T-helper 2 cell treated with Interferon-gamma antibody and Interleukin-4, amounts not matched to agents 5 μg/mL and 100 μg/mL, for 36 hours (primary cell): ENCODE measurements at places on chromosomes 5 and 9.

DNA sequence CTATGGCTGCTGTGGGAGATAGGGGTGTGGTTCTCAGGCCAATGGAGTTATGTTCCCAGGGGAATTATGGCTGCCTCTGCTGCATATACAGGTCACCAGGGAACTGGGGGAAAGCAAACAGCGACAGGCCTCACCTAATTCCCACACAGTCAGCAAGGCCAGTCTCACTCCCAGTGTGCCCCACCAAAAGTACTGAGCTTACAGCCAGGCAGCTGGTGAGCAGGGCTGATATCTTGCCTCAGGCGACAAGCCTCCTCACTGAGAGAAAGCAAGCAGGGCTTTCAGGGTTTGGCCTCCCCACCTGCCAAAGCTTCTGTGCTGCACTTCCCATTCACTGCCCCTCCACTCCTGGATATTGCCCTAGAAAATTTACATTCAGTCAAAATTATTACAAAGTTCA lies 273.8 kb upstream of the TARS1 start:
- H3K27me3 ChIP-seq: no peaks in the 10 kb centered on the region
- no peak overlapping the region for H3K4me3 ChIP-seq
- H3K36me3 ChIP-seq: no peaks in the 10 kb centered on the region
- no peak for DNase-seq
- no peak overlapping the region for H3K27ac ChIP-seq
- H3K4me1 ChIP-seq: no peaks in the 10 kb centered on the region

DNA sequence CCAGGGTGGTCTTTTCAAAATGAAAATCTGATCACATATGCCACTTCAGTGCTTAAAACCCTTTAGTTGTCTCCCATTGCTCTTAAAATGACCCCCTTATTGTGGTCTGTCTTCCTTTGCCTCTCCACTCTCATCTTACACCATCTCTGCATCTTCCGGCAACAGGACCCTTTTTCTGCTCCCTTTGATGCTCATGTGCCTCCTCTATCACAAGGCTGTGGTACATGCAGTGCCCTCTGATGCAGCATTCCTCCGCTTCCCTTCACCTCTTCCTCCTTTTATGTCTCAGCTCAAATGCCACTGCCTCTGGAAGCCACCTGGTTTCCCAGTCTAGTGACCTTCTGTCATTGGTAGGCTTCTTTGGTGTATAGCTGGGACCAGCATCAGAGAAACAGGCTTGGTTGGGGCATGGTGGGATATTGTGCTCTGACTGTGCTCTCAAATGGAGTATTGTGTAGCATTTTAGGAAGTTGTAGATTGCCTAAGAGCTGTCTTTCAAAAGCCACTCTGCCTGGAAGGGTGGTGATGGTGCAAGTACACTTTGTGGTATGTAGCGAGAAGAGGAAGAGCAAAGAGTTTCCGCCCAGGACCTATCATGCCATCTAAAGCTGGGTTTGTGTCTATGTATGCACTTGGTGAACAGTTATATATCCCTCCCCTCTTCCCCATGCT lies 28.1 kb downstream of the ARHGAP26 start:
- peak overlapping the region; percentile 82 for H3K4me3 ChIP-seq
- H3K4me1 ChIP-seq: peaks cover 77% of the 10 kb centered on the region
- H3K27ac ChIP-seq: peak overlapping the region; percentile 88
- no peaks in the 10 kb centered on the region for H3K27me3 ChIP-seq
- peak; percentile 31 for DNase-seq

DNA sequence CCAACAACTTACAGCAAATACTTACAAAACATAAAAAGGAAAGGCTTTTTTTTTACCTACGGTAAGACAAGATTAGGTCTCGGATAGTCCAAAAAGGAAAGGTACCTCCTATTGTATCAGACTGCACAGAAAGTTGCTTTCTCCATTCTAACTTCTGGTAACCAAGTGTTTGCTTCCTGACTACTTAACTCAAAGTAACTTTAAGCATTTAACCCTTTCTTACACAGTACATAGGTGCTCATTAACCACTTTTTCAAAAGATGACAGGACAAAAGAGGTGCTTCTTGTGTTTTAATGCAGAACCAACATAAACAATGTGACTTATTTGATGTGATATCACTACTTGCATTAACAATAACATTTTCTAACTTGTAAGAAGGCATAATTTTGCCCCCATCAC lies 23.1 kb downstream of the PWWP2A start:
- peaks cover 37% of the 10 kb centered on the region for H3K36me3 ChIP-seq
- H3K4me1 ChIP-seq: peaks cover 26% of the 10 kb centered on the region
- H3K4me3 ChIP-seq: no peak overlapping the region
- H3K27ac ChIP-seq: no peak overlapping the region

DNA sequence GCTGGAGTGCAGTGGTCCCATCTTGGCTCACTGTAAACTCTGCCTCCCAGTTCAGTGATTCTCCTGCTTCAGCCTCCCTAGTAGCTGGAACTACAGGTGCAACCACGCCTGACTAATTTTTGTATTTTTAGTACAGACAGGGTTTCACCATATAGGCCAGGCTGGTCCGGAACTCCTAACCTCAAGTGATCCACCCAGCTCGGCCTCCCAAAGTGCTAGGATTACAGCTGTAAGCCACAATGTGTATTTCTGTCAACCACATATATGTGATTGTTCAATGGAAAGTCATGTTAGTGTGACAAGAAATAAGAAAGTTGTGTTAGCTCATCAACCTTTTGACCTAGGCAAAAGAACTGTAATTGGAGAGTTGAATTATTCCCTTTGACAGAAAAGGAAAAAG lies 677.1 kb upstream of the CHD1 start:
- peaks cover 4% of the 10 kb centered on the region for H3K4me1 ChIP-seq
- no peak for DNase-seq
- H3K27me3 ChIP-seq: no peaks in the 10 kb centered on the region
- no peaks in the 10 kb centered on the region for H3K36me3 ChIP-seq
- H3K4me3 ChIP-seq: no peak overlapping the region

DNA sequence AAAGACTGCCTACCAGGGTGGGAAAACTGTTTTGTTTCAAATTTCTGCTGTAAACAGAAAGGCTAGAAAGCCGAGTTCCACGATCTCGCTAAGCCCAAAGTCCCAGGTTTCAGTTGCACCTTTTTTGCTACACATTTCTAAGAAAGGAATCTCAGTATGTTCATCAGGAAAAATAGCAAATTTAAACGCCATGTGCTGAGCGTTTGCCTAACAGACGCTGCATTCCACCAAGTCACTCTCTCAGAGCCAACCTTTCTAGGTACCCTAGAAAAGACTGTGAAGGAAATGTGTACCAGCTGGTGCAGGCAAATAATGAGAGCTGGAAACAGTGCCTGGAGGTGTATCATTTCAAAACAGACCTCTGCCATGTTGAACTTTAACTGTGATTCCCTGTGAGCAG lies 71.8 kb downstream of the FRMD3 start:
- H3K27me3 ChIP-seq: peaks cover 20% of the 10 kb centered on the region
- no peaks in the 10 kb centered on the region for H3K36me3 ChIP-seq
- H3K4me3 ChIP-seq: no peak overlapping the region
- H3K27ac ChIP-seq: no peak overlapping the region

GRCh38 chr5:76590027-76590426 lies 33.2 kb downstream of the F2RL2 start:
- H3K4me1 ChIP-seq: peaks cover 2% of the 10 kb centered on the region
- H3K4me3 ChIP-seq: no peak overlapping the region
- DNase-seq: no peak
- H3K36me3 ChIP-seq: peaks cover 41% of the 10 kb centered on the region

DNA sequence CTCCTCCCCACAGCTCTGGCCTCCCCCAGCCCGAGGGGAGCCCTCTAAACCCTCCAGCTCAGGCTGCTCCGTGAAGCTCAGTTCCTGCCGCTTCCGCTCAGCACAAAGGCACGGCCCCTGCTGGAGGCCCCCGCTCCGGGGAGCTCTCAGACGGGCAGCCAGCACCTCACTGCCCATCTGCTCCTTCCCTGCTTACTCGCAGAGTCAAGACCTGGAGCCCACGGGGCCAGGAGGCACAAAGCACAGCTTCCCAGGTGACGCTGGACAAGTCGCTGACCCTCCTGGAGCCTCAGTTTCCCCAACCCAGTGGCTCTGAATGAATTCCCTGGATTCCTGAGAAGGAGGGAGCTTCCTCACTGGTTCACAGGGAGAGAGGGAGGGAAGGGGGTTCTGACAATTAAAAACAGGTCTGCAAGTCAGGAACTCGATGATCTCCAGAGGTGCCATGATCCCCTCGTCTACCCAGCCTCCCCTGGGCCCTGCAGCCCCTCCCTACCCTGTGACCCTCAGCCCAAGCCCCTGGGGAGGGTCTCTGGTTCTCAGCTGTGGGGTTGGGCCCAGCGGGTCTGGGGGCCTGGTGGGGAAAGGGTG lies 36.2 kb downstream of the VAV2 start:
- no peaks in the 10 kb centered on the region for H3K27me3 ChIP-seq
- peaks cover 3% of the 10 kb centered on the region for H3K4me1 ChIP-seq
- DNase-seq: no peak
- no peaks in the 10 kb centered on the region for H3K36me3 ChIP-seq
- no peak overlapping the region for H3K4me3 ChIP-seq

DNA sequence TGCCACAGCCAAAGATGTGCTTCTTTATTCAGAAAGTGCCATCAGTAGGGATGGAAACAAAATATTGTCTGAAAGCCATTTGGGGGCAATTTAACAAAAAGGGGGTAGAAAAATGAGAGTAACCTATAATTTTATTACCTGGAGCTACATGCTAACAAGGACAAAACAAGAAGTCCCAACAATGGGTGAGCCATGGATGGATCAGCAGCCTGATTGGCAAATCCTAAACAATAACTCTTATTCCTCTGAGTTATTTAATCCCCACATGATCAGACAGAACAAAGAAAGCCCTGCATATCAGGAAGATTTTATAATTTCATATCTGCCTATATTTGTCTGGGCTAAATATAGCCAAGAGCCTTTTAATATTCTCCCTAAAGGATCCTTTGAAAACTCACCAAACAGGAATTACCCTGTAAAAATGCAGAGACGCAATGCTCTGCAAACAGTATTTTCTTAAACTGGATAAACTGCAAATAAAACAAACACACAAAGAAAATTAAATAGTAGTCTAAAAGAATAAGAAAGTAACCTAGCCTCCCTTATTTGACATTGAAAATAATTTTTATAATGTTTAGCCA lies 483.4 kb downstream of the ZNF608 start:
- H3K4me1 ChIP-seq: no peaks in the 10 kb centered on the region
- H3K36me3 ChIP-seq: no peaks in the 10 kb centered on the region
- H3K27me3 ChIP-seq: no peaks in the 10 kb centered on the region
- H3K27ac ChIP-seq: no peak overlapping the region

DNA sequence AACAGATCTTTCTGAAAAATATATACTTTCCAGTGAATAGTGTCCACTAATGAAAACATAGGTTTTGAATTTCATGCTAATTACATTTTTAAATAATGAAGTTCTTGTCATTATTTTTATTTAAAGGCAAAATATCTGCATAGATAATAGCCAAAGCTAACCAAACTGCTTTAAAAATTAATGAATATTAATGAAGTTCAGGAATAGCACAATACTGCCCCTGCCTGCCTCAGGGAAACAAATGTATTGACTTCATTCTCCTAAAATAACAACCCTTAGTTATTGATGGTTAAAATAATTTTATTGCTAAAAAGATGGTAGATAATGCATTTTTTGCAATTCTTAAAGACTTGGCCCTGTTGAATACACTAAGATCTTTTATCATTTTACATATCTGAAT lies 103.6 kb upstream of the SSBP2 start:
- H3K27ac ChIP-seq: no peak overlapping the region
- peaks cover 41% of the 10 kb centered on the region for H3K4me1 ChIP-seq
- peaks cover 3% of the 10 kb centered on the region for H3K36me3 ChIP-seq
- DNase-seq: no peak

GRCh38 chr9:27367175-27367798 lies 70.3 kb upstream of the EQTN start:
- no peak for DNase-seq
- no peak overlapping the region for H3K27ac ChIP-seq
- peaks cover 16% of the 10 kb centered on the region for H3K27me3 ChIP-seq
- H3K4me1 ChIP-seq: peaks cover 34% of the 10 kb centered on the region
- peak overlapping the region; percentile 54 for H3K4me3 ChIP-seq

DNA sequence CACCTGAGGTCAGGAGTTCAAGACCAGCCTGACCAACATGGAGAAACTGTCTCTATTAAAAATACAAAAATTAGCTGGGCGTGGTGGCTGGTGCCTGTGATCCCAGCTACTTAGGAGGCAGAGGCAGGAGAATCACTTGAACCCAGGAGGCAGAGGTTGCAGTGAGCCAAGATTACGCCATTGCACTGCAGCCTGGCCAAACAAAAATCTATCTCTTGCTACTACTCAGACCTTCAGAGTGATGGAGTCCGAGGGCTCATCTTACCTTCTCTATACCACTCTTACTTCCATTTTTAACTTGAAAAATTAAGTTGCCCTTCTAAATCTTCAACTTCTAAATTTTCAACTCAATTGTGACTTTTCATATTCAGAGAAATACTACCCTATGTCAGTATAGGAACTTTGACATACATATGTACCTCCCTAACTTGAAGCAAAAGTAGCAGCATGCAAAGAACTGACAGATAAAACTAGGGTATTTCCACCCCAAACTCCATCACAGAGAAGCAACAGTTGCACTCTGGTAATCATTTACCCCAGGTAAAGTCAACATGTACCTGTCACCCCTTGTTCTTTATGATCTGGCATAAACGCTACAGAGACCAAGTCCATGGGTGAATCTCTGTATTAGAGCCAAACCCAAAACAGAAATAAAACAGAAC lies 11.4 kb downstream of the ZFAND5 start:
- peaks cover 17% of the 10 kb centered on the region for H3K4me1 ChIP-seq
- no peak for DNase-seq
- no peaks in the 10 kb centered on the region for H3K27me3 ChIP-seq
- H3K27ac ChIP-seq: no peak overlapping the region

- no peaks in the 10 kb centered on the region for H3K4me1 ChIP-seq
- H3K4me3 ChIP-seq: no peak overlapping the region
- DNase-seq: no peak
These were observed 58.2 kb downstream of the EXOSC2 start for GRCh38 chr9:130751631-130752355.

GRCh38 chr9:110808599-110808980 lies 140.0 kb downstream of the MUSK start:
- no peaks in the 10 kb centered on the region for H3K27me3 ChIP-seq
- H3K27ac ChIP-seq: no peak overlapping the region
- H3K36me3 ChIP-seq: no peaks in the 10 kb centered on the region
- H3K4me1 ChIP-seq: no peaks in the 10 kb centered on the region
- no peak for DNase-seq

- H3K4me3 ChIP-seq: no peak overlapping the region
- DNase-seq: no peak
- no peaks in the 10 kb centered on the region for H3K4me1 ChIP-seq
- no peaks in the 10 kb centered on the region for H3K27me3 ChIP-seq
These were observed 56.4 kb downstream of the KIF4B start for GRCh38 chr5:155069961-155070360.
